Daoy (cell line): ENCODE measurements at places on chromosomes 5 and 9. TPM values are rescaled to one million over a fixed set of nuclear protein-coding genes. Genes with fewer than 3 reads are reported as not detected.

DNA sequence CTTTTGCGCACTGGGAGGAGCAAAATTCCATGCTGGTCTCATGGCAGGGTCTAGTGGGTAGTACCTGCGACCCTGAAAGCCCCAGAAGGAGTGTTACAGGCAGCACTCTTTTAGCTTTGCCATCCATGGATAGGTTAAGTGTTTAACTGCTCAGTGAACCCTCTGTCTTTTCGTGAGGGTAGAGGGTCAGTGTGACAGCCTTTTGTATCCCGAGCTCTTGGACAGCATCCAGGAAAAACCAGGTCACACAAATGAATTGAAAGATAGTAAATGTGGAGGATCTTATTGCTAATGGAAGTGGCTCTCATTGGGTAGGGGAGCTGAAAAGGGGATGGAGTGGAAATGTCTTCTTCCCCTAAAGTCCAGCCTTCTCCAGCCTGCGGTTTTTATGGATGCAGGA lies 57.8 kb upstream of the CCDC112 start:
- DNase-seq, result no peak

DNA sequence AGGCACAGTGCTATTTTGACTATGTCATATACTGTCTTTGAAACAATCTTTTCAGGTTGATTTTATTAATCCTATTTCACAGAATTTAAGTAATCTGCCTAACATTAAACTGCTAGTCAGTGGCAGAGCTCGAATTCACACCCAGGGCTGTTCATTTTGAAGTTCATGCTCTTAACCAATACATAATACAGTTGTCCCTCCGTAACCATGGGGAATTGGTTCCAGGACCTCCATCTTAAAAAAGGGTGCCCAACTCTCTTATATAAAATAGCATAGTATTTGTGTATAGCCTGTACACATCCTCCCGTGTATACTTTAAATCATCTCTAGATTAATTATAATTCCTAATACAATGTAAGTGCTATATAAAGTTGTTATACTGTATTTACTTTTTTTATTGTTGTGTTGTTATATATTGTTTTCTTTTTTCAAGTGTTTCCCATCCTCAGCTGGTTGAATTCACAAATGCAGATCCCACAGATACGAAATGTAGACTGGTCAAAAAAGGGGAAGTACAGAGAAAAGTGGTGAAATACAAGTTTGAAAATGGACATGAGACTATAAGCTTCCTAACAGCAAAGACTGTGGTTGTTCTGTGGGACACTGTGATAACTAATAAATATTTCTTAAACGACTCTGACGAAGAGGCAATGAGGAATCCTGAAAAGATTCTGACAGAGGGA lies 18.3 kb downstream of the RFX3 start:
- no peak for DNase-seq

DNA sequence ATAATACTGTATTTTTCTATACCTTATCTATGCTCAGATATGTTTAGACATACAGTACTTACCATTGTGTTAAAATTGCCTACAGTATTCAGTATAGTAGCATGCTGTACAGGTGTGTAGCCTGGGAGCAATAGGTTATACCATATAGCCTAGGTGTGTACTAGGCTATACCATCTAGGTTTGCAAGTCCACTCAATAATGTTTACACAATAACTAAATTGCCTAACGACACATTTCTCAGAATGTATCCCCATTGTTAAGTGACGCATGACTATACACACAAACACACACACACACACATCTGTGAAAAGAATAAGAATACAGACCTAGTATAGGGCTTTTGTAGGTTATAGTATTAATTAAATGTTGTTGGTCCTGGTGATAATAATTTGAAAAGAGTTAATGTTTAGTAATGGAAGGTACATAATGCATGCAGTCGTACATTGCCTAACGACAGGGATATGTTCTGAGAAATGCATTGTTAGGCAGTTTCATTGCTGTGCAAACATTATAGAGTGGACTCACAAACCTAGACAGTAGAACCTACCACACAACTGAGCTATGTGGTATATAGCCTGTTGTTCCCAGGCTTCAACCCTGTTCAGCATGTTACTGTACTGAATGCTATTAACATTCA lies 13.6 kb downstream of the TDRD7 start:
- DNase-seq, result no peak

DNA sequence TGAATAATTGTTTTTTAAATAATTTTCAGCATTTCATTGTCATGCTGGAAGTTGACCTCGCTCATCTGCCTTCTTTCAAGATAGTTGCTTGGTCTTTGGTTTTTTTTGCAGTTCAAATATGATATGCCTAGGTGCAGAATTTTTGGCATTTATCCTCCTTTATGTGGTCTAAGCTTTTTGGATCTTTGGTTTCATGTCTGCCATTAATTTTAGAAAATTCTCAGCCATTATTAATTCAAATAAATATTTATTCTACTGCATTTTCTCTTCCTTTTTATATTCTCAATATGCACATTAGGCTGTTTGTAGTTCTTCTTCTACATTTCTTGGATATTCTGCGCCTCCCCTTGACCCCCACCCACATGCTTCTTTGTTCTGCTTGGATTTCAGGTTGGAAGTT lies 63.6 kb downstream of the PHF2 start:
- DNase-seq, result no peak

GRCh38 chr5:10949856-10950630 lies 189.0 kb upstream of the DAP start:
- DNase-seq, result no peak

DNA sequence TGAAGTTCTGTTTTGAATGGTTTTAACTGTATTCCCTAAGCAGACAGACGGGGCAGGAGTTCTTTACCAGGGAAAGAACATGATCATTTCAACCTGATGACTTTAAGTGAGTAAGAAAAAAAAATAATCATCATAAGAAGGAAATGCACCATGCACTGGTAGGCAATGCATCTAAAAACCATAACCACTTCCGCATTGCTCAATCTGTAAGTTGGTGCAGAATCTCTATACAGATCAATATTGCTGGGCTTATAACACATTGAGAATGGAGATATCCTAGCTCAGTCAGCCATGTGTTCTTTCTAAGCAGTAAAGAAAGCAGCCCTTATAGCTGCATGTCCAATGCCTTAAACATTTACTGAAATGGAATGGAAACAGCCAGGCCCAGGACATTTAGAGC lies 407.1 kb upstream of the DMAC1 start:
- DNase-seq, result no peak

DNA sequence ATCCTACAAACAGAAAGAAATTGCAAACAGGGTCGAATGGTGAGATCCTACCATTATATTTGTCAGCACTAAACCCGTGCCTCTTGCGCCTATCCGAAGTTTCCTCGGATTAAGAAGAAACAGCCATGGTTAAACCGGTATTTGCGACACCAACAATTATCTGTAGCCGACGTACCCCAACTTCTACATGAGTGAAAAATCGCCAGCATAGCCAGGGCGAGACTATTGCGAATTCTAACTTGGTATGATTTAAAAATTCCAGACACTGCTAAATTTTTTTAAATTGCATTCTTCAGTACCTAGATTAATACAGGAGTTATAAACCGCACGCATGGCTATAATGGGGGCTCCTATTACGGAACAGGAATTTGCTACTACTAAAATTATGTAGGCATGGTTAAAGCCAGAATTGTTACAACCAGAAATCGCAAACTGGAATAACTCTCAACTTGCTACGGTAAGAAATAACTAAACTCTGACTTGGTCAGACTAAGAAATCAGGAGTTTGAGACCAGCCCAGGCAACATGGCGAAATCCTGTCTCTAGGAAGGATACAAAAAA lies 25.3 kb upstream of the ANXA2R start:
- DNase-seq, result no peak

GRCh38 chr5:147162740-147163139 lies 72.1 kb upstream of the STK32A start:
- DNase-seq, result no peak

- DNase-seq, result no peak
Measured at GRCh38 chr5:103943230-103943629, 380.6 kb upstream of the NUDT12 start.

DNA sequence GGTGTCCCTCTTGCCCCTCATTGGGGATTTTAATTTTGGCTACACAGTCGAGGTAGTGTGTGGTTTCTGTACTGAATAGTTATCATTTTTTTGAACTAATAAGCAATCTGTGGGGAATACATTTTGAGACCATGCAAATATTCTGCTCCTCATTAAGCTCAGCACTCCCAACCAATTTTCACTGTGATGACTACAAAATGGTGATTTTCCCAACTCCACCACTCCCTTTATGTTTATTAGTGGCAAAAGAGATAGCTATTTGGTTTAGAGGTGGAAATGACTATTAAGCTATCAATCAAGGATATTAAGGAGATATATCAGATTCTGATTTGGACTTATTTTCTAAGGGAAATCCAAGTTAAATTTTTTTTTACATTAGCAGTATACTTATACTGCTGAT lies 62.9 kb downstream of the FOCAD start:
- DNase-seq, result no peak

DNA sequence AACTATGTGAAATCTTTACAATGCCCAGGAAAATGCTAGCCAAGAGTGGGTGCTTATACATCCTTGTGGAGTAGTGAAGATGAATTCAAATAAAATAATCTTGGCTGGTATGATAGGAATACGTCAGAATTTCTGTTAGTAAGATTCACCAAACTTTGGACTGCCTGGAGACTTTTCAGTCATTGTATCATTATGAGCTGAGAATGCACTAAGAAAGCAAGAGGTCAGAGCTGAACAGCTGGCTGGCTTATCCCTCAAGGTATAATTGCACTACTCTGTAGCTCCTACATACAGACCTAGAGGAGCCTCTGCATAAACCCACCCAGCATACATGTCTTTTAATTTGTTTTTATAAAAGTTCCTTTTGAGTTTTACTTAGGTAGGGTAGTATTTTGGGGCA lies 568.5 kb upstream of the RIOK2 start:
- no peak for DNase-seq

Gene SLC36A3
- not detected in 2 replicates for total RNA-seq

Gene LCN15
- not detected in 2 replicates for total RNA-seq

Gene RASEF
- 7.4 and 9.2 TPM in 2 replicates for total RNA-seq
